ENCODE measurements at places on chromosomes 13 and 19. TPM values are rescaled to one million over a fixed set of nuclear protein-coding genes. Genes with fewer than 3 reads are reported as not detected.

PLIN5 gene
- not detected for total RNA-seq

DNA sequence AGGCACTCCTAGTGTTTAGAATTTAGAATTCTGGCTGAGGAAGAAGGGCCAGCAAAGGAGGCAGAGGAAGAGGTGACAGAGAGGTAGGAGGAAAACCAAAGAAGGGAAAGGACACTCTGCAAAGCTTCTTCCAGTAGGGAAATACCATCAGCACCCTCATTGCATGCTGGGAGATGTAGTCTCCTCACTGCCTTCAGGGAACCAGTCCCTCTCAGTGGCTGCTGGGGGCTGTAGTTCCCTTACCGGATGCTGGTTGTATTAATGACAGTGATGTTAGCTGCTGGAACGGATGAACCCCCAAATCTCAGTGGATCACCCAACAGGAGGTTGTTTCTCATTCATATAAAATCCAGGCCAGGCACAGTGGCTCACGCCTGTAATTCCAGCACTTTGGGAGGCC lies 10.1 kb downstream of the GRIN2D start:
- no peak for DNase-seq

- DNase-seq = peak; percentile 56
Observed at GRCh38 chr13:96020155-96020575, 33.0 kb downstream of the UGGT2 start.

DNA sequence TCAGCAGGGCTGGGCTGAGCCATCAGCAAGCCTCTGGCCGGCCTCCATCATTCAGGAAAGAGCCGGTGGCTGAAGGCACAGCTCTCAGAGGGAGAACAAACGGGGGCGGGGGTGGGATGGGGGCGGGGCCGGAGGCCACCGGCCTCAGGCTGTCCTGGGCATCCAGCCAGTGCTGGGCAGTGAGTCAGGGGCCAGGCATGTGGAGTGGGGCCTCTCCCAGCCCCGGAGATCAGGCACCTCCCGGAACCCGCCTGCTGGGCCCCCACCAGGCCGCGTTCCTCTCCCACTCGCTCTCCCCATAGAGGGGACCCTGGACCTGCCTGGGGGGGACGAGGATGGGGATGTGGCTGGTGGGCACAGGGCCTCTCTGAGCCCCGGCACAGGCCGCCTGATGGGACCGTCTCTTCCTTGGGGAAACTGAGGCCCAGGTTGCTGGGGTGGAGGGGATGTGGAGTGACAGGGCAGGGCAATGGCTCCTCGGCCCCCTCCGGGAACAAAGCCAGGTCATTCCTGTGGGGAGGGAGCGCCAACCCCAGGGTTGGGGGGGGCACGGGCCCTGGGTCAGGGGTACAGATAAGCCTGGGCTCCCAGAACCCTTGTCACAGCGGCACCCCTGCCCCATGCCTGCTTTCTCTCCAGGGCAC lies 12.9 kb downstream of the SPC24 start:
- no peak for DNase-seq

GRCh38 chr13:114009590-114010400 lies 35.9 kb upstream of the C13orf46 start:
- DNase-seq = no peak

DNA sequence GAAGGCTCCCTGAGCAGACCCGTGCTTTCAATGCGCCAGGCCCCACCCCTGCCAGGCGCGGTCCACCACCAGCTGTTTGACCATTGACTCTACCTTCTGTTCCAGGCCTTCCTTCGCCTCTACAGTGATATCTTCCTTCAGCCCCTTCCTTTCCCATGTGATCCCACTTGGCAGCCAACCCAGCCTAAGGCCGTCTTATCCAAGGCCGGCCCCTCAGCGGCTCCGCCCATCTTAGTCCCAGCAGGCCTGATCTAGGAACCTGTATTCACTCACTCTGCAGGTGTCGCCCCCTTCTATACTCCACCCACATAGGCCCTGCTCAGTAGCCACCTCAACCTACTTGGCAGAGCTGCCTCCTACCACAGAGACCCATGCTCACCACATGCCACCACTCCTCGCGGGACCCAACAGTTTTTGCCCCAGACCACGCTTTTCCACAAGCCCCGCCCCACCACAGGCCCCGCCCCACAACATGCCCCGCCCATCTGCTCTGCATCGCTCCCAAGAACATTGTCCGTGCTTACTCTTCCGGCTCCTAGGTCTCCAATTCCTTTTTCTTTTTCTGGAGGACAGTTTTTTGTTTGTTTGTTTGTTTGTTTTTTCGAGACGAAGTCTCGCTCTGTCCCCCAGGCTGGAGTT lies 2.9 kb downstream of the RASIP1 start:
- DNase-seq = no peak

GRCh38 chr13:39767791-39768517 lies 112.5 kb downstream of the COG6 start:
- no peak for DNase-seq

DNA sequence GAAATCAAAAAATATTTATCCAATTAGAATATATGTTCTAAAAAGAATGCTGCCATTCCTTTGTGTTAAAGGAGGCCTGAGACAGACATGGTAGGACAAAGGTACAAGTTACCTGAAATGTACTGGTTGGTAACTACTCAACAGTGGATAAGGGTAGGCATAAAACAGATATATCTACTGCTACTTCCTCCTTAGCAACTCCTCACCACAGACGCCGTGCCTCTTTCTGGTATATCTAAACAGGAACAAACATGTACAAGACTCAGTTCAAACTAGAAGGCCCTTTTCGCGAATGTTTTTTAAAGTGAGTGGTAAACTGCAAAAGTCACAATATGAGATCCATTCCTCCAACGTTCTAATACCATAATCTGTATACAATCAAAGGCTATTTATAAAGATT lies 86.9 kb downstream of the TBC1D4 start:
- no peak for DNase-seq

DNA sequence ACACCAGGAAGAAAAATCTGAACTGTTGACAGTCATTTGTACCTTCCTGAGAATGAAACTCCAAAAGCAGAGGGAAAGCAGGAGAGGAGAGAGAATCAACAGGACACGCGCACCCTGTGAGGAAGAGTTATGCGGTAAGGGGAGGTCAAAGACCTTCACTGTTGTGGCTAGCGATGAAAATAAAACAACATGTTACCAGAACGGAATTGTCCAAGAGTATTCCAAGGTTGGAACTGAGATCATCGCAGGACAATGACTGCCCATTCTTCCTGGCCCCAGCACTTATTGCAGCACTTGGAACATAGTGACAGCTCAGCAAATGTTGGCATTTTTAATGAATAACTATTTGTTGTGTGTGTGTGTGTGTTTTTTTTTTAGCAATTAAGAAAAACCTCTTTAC lies 176.0 kb upstream of the TSC22D1 start:
- DNase-seq = no peak

DNA sequence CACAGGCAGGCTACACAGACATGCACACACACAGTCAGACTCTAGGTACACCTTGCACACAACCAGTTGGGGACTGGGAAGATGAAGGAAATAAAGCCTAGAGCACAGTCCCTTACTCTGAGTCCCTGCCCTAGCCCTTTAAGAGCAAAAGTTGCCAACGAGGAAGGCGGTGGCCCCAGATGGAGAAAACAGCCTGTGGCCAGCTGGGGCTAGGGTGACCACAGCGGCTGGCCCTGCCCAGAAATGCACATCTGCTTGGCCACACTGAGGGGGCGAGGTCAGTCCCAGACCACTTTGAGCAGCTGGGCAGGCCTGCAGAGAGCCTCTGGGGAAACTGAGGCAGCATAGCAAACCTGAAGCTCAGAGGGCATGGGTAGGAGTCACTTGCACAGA lies 52.3 kb downstream of the PTPRS start:
- no peak for DNase-seq

DNA sequence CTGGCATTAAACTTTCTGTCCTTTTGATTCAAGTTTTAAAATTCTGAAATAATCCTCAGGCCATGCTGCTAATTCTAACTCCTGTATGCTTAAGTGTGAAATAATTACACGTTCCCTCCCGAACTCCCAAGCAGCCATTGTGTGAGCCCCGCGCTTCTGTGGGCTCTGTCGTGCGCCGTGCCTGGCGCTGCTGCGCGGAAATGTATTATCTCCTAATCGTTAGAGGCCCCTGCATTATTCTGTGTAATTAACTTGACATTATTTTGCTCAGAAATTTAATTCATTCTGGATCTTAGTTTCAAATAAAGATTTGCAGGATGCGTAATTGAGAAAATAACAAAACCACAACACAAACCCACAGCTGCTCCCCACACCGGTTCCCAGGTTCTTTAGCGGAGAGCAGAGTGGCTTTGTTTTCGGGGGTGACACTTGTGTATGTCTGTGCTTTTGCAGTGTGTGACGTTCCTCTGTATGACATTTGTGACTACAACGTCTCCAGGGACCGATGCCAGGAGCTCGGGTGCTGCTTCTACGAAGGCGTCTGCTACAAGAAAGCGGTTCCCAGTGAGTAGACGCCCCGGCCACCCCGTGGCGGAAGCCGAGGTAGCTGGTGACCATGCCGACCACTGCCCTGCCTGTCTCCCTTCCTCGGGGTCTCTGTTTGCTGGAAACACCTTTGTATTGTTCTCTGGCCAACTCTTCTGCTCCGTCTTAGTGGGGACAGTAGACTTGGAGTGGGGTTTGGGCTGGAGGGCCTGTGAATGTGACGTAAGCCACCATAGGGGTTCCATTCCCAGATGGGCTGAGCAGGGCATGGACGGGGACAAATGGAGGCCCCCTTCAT lies 7.5 kb downstream of the TEX29 start:
- DNase-seq = no peak

IGSF23 gene
- not detected for total RNA-seq

All from glomerular endothelial cell (primary cell).